ENCODE measurements at places on chromosomes 7 and 10. TPM values are rescaled to one million over a fixed set of nuclear protein-coding genes. Genes with fewer than 3 reads are reported as not detected.

Gene RBP3
- 0.24 TPM for total RNA-seq

Gene EPO
- total RNA-seq: not detected

Gene RBP4
- total RNA-seq: 11.6 TPM

Gene NUTM2E
- total RNA-seq: 0.97 TPM

GRCh38 chr7:156918635-156919034, 25.7 kb upstream of the LMBR1 start:
- ATAC-seq: peak; percentile 20

DNA sequence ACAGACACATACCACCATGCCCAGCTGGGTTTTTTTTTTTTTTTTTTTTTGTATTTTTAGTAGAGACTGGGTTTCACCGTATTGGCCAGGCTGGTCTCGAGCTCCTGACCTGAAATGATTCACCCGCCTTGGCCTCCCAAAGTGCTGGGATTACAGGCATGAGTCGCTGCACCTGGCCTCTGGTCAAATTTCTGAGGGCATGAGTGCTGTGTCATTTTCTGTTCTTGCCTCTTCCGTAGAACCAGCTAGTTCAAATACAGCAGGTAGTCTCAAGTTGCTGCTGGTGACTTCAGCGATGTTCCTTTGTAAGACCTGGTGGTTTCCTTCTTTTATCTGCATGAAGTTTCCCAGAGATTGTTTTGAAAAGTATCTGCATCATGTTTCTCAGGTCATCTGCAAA, 134.8 kb upstream of the SHH start:
- no peak for ATAC-seq

- no peak for ATAC-seq
These were observed 168.4 kb downstream of the PON1 start for GRCh38 chr7:95155965-95156364.

DNA sequence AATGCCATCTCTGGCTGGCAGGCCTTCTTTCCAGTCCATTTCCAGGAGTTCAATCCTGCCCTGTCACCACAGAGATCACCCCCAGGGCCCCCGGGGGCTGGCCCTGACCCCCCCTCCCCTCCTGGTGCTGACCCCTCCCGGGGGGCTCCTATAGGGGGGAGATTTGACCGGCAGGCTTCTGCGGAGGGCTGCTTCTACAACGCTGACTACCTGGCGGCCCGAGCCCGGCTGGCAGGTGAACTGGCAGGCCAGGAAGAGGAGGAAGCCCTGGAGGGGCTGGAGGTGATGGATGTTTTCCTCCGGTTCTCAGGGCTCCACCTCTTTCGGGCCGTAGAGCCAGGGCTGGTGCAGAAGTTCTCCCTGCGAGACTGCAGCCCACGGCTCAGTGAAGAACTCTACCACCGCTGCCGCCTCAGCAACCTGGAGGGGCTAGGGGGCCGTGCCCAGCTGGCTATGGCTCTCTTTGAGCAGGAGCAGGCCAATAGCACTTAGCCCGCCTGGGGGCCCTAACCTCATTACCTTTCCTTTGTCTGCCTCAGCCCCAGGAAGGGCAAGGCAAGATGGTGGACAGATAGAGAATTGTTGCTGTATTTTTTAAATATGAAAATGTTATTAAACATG, 6.0 kb downstream of the CHPF2 start:
- no peak for ATAC-seq

DNA sequence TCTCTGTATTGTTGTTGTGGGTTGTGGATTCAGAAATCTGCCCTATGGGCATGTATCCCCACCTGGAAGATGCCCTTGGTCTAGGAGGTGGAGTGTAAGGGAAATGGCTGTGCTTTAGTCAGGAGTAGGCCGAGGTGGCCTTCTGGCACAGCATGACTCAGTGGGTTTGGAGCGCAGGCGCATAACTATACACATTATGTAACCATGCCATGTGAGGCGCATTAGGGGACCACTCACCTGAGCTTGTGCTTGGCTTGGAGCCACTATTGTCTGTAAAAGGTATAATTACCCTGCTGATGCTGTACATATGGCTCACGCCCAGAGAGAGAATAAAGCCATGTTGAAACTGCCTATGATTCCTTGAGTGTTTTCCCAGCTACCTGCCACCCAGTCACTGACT, 20.6 kb upstream of the ADAMTS14 start:
- ATAC-seq: no peak
